Right kidney (tissue), 9 donors: ENCODE measurements at places on chromosomes 16 and 17.

- no peak for DNase-seq
Observed at GRCh38 chr16:50673496-50674275, 7.4 kb downstream of the SNX20 start.

- DNase-seq, result no peak
Observed at GRCh38 chr16:81846105-81846504, 67.0 kb downstream of the PLCG2 start.

- no peak for DNase-seq
Observed at GRCh38 chr17:42018339-42018738, 1.1 kb upstream of the DNAJC7 start.

DNA sequence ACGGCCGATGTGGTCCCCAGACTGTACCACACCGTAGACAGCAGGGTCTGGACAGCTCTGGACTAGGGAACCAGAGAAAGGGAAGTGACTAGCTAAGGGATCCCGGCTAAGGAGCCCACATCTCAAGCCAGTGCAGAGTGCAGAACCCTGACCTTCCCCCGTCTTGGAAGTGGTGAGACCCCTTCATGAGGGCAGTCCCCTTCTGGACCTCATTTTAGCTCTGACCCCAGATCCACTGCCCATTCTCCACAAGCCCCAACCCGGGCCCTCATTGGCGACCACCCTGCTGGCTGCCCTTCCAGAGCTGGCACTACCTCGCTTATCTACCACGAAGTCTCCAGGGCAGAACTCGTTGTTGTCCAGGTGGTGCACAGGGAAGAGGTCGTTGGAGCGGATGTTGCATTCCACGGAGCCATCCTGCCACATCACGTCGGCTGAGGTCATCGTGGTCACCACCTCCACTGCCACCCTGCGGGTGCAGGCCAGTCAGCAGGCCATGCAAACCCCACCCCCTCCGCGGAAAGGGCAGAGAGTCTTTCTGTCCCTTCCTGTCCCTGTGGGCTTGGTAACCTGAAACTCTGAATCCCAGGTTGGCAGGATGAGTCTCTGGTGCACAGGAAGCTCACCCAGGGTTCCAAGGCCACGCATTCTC lies 14.2 kb downstream of the SPHK1 start:
- no peak for DNase-seq

GRCh38 chr17:21358682-21359482 lies 17.3 kb upstream of the KCNJ12 start:
- no peak for DNase-seq

- peak; percentile 41 for DNase-seq
Observed at GRCh38 chr16:20674684-20675487, 22.6 kb downstream of the ACSM1 start.

- DNase-seq, result no peak
Observed at GRCh38 chr17:5585836-5586521, 1.7 kb upstream of the NLRP1 start.

- DNase-seq, result no peak
Observed at GRCh38 chr17:9436630-9437029, 139.0 kb downstream of the STX8 start.
